Stimulated activated CD4-positive, alpha-beta T cell treated with anti-CD3 and anti-CD28 coated beads, Interleukin-4, amount 100 ng/mL, for 1 hour (primary cell): ENCODE measurements at places on chromosomes 11 and 22.
A peak's percentile ranks its signal among the peaks of the same experiment; 100 is the strongest.

DNA sequence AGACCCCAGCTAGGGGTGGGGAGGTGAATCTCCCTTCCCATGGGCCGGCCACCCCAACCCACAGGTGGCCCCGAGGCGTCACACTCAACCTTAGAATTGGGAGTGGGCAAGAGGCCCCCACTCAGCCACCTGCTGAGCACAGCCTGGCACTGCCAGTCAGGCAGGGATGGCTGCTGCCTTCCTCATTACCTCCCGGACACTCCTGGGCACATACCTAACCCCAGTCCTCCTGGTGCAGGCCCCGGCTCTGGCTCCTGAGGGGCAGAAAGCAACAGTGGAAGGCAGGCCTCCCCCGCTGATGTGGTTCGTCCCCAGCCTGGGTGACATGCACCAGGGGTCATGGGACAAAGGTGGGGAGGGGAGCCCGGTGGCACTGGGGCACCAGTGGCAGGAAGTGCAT lies 103.6 kb downstream of the MPPED1 start:
- DNase-seq: no peak

- DNase-seq: no peak
These were observed 42.3 kb upstream of the LINC01488 start for GRCh38 chr11:69439127-69439526.

- no peak for DNase-seq
These were observed 8.6 kb downstream of the PLA2G6 start for GRCh38 chr22:38172832-38173640.

- no peak for DNase-seq
These were observed 1.8 kb upstream of the IL18BP start for GRCh38 chr11:71996946-71997345.

DNA sequence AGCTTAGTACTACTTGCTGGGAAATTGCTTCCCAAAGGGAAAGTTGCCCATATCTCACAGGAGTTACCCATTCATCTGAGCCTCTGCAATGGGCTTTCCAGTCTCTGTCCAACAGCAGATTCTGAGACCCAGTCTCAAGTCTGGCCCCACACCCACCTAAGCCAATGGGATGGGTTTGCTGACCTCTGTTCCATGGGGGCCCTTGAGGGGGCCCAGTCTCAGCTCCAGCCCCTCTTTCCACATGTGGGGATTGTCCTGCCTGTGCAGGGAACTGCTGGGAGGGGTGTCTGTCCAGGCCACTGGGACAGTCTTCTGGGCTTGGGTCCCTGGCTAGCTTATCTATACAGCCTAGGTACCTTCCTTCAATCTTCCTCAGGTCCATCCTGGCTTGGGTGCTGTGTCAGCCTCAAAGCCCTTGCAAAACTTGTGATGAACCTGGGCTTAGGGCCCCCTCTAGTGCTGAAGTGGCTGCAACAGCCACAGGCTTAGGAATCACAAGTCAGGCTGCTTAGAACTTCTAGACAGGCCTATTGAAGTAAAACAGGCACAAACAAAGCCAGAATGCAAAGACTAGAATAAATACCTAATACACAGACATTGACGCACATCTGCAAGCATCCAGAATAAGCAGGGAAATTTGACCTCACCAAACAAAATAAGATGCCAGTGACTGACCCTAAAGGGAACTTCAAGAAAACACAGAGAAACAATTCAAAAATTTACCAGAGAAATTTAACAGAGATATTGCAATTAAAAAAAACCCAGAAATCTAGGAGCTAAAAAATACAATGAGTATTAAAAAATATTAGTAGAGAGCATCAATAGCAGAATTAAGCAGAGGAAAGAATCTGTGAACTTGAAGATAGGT lies 11.7 kb upstream of the PATL1 start:
- peak; percentile 52 for DNase-seq

GRCh38 chr11:100925935-100926334 lies 203.7 kb downstream of the PGR start:
- DNase-seq: no peak

- DNase-seq: peak; percentile 77
These were observed 90.3 kb upstream of the PITPNB start for GRCh38 chr22:28009272-28009827.

- no peak for DNase-seq
These were observed 9.9 kb downstream of the FXYD6 start for GRCh38 chr11:117866526-117866925.
